ENCODE measurements at places on chromosomes 2 and 18.
A peak's percentile ranks its signal among the peaks of the same experiment; 100 is the strongest.

- DNase-seq, result no peak
Observed at GRCh38 chr18:5275872-5276271, 19.7 kb downstream of the ZBTB14 start.

- peak; percentile 85 for DNase-seq
Observed at GRCh38 chr2:14634489-14635390, 2.2 kb downstream of the LRATD1 start.

DNA sequence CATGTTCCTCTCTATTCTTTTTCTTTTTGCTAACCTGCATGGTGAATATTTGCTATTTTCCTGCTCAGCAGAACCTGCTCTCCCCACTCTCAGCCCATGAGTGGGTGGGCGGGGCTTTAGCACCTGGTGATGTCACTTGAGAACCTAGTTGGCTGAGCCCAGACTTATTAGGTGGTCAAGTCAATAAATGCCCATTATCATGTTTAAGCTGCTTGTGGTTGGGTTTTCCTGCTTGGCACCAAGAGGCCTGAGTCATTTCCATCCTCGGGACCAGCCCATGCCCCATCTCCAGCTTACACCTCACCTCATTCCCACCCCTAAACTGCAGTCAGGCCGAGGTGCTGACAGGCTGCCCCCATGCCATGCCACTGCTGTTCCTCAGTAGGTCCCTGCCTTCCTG, 226.6 kb downstream of the ANKRD30B start:
- DNase-seq, result no peak

DNA sequence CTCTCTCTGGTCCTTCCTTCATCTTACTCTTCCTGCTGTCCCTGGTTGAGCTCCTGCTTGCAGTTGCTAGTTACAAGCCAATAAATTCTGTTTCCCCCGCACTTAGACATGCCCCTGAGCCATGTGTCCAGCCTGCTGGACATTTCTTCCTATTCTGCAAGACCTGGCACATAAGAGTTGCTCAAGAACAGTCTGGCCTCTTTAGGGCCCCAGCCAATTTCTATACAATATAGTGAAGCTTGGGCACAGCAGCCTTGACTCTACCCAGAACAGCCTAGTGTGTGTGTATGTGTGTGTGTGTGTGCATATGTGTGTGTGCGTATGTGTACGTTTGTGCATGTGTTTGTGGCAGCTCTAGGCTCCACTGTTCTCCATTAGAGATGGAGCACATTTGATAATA, 276.0 kb downstream of the CYRIA start:
- no peak for DNase-seq

- DNase-seq, result no peak
Observed at GRCh38 chr18:22293417-22293816, 124.0 kb downstream of the GATA6 start.

DNA sequence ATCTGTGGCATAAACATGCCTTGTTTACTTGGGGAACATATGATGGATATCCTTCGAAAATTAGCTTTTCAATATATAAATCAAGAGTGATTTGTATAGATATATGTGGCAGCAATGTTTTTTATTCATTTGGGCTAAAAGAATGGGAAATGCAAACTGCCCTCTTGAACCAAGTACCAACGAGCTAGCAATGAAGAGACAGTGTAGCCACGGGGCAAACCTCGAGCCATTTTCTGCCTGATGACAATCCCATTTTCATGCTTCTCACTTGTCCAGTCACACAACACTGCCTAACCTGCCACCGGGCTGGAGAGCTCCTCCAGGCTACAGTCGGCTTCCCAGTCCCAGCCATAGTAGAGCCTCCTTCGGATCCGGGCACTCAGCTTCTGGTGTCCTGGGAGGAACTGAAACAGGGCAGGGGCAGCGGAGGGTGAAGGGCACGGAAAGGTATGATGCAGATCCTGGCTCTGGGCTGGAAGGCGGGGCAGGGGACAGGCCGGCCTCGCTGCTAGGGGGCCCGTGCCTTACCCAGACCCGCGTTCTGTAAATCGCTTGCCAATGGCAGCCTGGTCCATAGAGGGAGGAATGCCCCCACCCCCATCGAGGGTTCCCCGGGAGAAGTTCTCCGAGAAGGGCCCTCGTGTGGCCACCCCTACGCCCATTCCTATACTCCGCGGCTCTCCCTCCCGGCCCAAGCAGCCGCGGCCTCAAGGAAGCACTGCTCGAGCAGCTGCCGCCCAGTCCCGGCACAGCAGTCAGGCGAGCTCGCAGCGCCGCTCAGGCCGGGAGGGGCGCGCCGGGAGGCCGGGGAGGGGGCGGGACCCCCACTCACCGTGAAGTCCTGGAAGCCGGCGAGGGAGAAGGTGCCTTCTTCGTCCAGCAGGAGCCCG, 552 bp downstream of the CNPPD1 start:
- peak; percentile 59 for DNase-seq
